ENCODE measurements at places on chromosomes 5 and 9. TPM values are rescaled to one million over a fixed set of nuclear protein-coding genes. Genes with fewer than 3 reads are reported as not detected.

Gene IL17B
- not detected for total RNA-seq

Gene DOCK2
- total RNA-seq = 2.2 TPM

Gene SKIC3
- 106 TPM for total RNA-seq

Gene ROPN1L
- 0.67 TPM for total RNA-seq

Gene OR13F1
- total RNA-seq = not detected

Gene NTNG2
- 0.46 TPM for total RNA-seq

Gene HARS2
- total RNA-seq = 35.6 TPM

Gene C7
- not detected for total RNA-seq

Gene PCDHB12
- not detected for total RNA-seq

Gene DMRT3
- total RNA-seq = not detected

Gene NR2F1-AS1
- 0.15 TPM for total RNA-seq
